AG20443 (cell line): ENCODE measurements at places on chromosomes 16 and 17.

GRCh38 chr16:49283376-49284049 lies 1.9 kb upstream of the CBLN1 start:
- DNase-seq: no peak

- no peak for DNase-seq
Measured at GRCh38 chr17:81703747-81704654, 834 bp downstream of the MRPL12 start.

DNA sequence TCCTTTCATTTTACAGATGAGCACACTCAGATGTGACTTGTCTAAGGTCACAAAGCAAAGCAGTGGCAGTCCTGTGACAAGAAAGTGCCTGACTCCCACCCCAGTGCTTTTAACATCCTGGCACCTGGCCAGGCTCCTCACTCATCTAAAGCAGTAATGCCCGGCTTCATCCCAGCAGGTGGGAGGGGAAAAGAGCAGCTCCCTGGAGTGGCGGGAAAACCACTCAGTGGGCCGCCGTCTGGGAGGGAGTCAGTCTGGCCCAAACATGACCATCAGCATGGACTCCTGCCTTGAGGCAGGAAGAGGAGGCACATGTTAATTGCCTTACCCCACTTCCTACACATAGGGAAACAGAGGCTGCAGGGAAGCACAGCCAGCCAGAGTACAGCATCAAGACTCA lies 2.6 kb downstream of the PCGF2 start:
- no peak for DNase-seq

- no peak for DNase-seq
Measured at GRCh38 chr16:8620535-8620934, 963 bp upstream of the METTL22 start.

GRCh38 chr17:50087246-50087911 lies 7.8 kb upstream of the PDK2 start:
- DNase-seq: peak; percentile 90

- no peak for DNase-seq
Measured at GRCh38 chr17:4393806-4394205, 27.3 kb upstream of the UBE2G1 start.

- no peak for DNase-seq
Measured at GRCh38 chr16:72072514-72073342, 9.7 kb downstream of the HPR start.

DNA sequence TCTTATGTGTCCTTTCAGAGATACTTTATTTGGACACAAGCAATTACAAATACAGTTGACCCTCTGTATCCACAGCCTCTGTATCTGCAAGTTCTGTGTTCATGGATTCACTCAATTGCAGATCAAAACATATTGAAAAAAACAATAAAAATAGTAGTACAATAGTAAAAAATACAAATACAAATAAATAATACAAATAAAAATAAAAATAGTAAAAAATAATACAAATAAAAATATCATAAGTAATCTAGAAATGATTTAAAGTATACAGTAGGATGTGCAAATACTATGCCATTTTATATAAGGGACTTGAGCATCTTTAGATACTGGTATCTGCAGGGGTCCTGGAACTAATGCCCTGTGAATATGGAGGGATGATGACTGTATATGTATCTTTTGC lies 47.4 kb upstream of the WSB1 start:
- DNase-seq: no peak

GRCh38 chr17:61663310-61663709 lies 72.3 kb upstream of the NACA2 start:
- DNase-seq: no peak

GRCh38 chr17:80068301-80069222 lies 32.1 kb downstream of the CCDC40 start:
- DNase-seq: no peak

GRCh38 chr17:8728251-8728938 lies 16.2 kb downstream of the CCDC42 start:
- DNase-seq: no peak

GRCh38 chr16:86575095-86575685 lies 3.2 kb upstream of the FOXL1 start:
- DNase-seq: no peak

DNA sequence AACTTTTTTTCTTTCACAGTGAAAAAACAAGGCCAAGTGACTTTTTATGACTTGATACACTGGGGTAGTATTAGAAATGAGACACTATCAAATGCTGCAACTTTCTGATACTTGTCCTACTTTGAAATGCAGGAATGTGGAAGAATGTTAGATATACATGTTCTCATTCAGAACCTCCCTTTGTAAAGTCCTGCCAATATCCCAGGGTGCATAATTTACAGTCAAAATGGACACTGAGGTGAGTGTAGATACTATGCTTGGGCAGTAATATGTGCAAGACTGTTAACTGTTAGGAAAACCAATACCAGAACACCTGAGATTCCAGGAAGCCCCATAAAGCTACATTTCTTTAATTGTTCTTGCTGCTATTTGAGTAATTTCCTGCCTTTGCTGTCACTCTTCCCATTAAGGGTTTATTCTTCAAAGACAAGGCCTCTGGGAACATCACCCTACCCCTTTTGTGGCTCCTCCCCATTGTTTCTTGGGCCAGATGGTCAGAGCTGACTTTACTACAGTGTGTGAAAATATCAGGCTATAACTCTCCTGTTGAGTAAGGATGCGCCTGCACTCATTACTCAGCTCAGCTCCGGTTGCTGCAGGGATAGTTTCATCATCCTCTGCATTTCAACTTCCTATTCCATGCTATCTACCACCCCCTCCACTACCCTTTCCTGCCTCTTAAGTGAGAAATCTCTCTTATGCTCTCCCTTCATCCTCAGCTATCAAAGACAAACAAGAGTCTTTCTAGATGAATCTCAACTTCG lies 48.7 kb downstream of the TMEM100 start:
- no peak for DNase-seq

DNA sequence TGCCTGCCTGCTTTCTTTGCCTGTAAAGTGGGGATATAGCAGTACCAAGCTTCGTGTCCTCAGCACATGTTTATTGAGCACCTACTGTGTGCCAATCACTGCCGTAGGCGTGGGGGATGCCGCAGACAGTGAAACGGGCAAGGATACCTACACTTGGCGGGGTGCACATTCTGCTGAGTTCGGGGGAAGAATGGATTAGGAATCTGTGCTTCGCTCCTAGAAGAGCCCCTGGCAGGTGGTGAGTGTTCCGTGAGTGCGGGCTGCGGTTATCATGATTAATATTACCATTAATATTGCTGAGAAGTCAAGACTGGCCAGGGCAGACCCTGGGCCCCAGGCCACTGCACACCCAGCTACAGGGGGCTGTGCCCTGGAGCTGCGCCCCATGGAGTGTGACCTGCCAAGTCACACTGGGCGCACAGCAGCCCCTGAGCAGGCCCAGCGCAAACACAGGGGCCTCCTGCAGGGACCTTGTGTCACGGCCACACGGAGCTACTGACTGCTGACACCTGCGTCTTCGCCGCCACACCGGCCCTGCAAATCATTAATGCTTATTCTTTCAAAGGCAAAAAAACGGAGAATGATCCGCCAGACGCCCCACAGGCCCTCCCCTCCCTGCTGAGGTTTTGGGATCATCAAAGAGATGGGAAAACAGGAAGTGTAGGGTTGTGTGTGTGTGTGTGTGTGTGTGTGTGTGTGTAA lies 213.4 kb upstream of the GSE1 start:
- no peak for DNase-seq

- no peak for DNase-seq
Measured at GRCh38 chr16:66824006-66824405, 6.8 kb downstream of the NAE1 start.

DNA sequence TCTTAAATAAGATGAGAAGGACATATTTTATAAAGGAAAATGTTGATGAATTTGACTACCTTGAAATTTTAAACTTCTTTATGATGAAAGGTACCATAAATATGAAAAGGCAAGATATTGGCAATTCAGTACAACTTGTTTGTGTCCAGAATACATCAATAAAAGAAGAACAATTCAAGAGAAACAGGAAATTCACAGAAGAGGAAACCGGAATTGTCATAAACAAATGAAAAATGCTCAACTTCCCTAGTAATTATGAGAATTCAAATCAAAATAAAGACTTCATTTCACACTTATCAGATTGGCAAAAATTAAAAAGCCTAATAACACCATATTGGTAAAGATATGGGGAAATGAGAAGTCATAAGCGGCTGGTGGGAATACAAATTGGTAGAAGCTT lies 54.3 kb downstream of the WSB1 start:
- DNase-seq: no peak

DNA sequence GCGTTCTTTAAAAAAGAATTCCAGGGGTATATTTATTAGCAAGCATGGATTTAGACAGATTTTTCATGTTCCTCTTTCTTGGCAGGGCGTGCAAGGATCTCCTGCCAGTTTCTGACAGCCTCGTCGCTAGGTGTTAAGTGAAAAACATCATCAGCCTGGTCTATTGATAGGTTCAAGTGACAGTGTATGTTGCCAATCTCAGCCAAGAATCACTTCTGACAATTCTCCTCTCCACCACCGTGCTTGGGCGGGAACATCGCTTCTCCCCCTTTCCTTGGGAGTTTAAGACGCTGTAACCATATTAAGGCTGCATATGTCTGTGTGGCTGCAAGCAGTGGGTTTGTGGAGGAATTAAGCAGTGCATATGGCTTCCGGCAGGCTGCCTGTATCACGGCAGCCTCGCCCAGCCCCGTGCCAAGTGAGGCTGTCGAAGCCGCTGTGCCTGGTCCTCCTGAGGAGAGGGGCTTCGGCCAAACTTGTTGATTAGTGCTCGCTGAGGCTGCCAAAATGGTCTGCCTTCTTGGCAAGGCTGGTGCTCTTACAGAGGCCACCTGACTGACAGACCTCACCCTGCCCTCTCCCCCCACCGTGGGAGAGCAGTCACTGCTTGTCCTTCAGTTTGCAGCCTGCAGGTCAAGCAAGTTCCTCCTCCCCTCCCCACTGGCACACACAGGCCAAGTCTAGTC lies 132.2 kb upstream of the MPHOSPH6 start:
- DNase-seq: no peak

DNA sequence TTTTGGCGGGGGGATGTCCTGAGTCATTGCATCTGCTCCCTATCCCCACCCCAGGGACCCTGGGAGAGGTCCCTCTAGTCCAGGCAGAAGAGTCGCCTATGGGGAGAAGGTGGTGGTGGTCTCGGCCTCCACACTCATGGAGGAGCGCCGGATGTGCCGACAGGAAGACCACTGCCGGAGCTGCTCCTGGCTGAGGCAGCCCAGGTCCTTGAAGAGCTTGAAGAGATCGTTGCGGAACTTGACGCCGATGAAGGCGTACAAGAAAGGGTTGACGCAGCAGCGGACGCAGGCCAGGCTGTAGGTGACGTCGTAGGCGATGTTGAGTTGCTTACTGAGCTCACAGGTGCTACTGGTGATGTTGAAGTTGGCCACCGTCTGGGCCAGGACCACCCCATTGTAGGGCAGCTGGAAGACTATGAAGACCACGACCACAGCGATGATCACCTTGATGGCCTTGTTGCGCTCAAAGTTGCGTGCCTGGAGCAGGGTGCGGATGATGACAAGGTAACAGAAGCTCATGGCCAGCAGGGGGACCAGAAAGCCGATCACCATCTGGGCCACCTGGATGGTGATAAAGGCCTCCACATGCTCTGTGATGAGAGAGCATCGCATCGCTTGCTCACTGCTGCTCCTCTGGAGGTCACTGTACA lies 10.5 kb downstream of the CCR7 start:
- no peak for DNase-seq

DNA sequence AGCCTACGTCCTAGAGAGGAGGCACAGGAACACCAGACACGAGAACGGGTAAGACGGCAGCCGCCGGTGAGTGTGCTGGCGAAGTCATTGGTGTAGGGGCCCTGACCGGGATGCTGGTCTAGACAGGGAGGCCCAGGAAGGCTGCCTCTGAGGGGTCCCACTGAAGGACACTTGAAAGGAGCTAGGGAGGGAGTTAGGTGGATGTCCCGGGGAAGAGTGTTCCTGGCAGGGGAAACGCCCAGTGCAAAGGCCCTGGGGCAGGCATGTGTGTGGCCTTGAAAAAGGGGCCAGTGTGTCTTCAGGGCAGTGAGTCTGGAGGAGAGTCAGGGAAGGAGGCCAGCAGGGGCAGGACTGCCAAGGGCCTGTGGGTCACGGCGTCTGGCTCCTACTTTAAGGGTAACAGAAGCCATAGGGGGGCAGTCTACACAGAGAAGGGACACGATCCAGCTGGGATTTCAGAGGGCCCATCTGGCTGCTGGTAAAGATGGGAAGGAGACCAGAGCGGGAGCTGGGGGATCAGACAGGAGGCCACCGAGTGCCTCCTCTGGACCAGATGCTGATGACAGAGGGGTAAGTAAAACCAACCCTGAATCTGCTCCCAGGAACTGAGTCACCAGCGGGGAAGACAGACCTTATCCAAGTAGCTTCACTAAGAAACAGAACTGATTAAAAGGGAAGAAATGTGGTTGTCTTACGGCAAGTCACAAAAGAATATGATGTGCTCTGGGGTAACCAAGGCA lies 115.9 kb downstream of the LITAF start:
- DNase-seq: no peak

- DNase-seq: no peak
Measured at GRCh38 chr16:88646345-88647034, 4.4 kb downstream of the CYBA start.

DNA sequence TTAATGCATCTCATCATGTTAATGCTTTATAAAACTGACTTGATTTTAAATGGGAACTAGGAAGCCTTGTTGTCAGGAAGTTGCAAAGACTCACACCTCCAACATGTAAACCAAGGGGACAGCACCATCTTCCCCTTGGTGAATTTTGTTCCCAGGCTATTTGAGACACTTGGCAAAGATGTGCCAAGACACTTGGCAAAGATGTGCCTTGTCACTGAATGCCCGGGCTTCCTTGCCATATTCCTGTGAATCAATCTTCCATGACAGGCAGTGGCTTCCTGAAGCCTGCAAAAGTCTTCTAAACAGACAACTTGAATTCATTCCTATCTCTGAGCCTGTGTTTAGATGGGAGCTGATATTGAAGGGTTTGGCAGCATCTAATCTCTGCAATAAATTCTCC lies 465.4 kb upstream of the C16orf82 start:
- no peak for DNase-seq

DNA sequence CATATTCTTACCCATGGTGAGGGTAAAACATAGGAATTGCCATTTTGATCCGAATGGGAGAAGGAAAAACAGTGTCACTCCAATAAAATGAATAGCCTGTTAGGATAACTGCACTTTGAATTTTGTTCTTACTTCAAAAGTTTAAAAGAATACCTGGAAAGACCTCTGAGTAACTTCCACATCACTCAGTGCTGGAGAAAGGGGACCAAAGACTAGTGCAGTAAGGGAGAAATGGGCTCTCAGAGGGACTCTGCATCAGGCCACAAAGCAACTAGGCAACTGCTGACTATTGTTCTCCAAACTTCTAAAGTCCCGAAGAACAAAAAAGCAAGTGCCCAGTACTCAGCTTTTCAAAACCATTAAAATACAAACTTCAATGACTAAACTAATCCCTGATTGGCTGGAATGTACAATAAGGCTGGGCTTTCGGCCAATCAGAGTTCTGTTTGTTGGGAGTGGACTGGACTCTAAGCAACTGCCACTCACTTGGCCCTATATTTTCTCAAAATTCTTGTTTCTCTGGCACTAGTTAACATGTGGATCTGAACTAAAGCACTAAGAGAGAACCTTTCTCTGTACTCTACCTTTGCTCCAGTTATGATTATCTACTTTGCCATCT lies 6.2 kb downstream of the DNAJC7 start:
- DNase-seq: no peak
